ENCODE measurements at places on chromosomes 12 and 14.

GRCh38 chr12:5031242-5031641 is 12.4 kb upstream of the KCNA5 start:
- no peak for DNase-seq

DNA sequence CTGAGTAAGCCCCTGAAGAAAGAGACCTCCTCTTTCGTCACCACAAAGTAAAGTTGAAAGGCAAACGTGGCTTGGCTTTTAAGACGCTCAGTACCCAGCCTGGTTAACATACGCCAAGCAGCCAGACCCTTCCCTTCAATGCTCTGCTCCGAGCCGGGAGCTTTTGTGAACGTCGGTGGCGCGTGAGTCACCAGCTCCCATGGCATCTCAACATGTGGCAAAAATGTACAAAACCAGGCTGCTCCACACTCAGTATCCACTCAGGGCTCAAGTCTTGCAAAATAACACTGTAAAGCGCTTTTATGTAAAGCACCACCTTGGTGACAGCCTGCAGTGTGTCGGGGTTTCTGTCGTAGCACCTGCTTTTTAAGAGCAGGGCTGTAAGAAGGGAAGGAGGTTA is 89.0 kb downstream of the SETD3 start:
- no peak for DNase-seq

DNA sequence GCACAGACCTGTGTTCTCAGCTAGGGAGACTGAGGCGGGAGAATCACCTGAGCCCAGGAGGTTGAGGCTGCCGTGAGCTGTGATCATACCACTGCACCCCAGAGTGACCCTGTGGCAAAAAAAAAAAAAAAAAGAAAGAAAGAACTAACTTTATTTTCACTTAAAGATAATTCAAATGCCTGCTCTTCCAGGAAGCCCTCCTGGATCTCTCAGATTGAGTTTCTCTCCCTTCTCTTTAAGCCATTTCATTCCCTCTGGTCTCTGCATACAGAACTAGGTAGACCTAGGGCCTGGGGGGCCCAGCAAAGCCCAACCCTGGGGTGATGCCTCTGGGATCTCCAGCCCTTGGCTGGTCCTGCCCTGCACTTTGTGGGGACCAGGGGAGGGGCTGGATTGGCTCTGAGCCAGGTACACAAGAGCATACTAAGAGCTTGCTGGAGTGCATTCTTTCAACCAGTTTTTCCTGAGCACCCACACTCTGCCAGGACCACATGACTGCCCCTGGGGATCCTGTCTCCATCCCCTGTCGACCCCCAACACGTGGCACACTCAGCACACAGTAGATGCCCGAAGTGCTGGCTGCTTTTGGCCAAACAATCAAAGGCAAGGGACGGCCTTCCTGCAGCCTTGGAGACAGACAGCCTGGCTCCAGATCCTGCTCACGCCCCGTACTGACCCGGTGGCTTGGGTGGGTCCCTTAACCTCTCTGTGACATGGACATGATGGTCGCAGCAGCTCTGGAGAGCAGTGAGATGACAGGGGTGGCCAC is 52.7 kb downstream of the CYP46A1 start:
- DNase-seq, result peak; percentile 54

DNA sequence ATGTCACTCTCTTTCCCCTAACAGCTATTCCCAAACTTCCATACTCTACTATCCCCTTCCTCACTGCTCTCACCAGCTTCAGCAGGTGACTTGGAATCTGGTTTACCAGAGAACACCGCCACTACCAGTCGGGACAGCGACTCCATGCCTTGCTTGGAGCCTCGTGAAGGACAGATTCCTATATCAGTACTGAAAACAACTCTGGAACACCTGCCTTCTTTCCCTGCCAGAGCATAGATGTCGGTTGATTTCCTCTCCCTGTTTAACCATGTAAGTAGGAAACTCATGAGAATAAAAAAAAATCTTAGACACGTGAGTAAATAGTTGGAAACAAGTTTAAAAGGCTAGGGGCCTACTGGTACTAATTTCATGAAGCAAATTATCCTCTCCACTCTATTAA is 219.5 kb upstream of the ABCD2 start:
- no peak for DNase-seq

- no peak for DNase-seq
Observed at GRCh38 chr14:92719890-92720323, 28.5 kb downstream of the LGMN start.

GRCh38 chr12:104736307-104736706 is 221.8 kb downstream of the SLC41A2 start:
- peak; percentile 75 for DNase-seq

GRCh38 chr14:55699131-55700057 is 119.4 kb downstream of the KTN1 start:
- DNase-seq, result peak; percentile 21

- no peak for DNase-seq
Observed at GRCh38 chr12:13198876-13199275, 2.4 kb downstream of the EMP1 start.

GRCh38 chr12:48128800-48129199 is 9.6 kb downstream of the PFKM start:
- no peak for DNase-seq
